ENCODE measurements at places on chromosomes 13 and 19.

DNA sequence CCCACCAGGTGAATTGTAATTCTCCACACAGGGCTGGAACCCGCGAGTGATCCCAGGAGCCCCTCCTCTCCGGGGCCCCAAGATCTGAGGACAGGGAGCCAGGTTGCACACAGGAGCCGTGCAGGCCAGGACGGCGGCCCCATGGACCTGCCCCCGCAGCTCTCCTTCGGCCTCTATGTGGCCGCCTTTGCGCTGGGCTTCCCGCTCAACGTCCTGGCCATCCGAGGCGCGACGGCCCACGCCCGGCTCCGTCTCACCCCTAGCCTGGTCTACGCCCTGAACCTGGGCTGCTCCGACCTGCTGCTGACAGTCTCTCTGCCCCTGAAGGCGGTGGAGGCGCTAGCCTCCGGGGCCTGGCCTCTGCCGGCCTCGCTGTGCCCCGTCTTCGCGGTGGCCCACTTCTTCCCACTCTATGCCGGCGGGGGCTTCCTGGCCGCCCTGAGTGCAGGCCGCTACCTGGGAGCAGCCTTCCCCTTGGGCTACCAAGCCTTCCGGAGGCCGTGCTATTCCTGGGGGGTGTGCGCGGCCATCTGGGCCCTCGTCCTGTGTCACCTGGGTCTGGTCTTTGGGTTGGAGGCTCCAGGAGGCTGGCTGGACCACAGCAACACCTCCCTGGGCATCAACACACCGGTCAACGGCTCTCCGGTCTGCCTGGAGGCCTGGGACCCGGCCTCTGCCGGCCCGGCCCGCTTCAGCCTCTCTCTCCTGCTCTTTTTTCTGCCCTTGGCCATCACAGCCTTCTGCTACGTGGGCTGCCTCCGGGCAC, 3.9 kb downstream of the FFAR1 start:
- no peak for DNase-seq

- DNase-seq = no peak
These were observed 3.9 kb upstream of the NCAN start for GRCh38 chr19:19207637-19208572.

- no peak for DNase-seq
These were observed 305.4 kb downstream of the UQCRFS1 start for GRCh38 chr19:28907534-28907933.

GRCh38 chr19:57583521-57584416, at the start of gene ZIK1:
Gene ZIK1, plus strand, starts transcription at chr19:57584145. Its CDS starts 212 bp downstream, at chr19:57584357.
- DNase-seq = peak; percentile 6

DNA sequence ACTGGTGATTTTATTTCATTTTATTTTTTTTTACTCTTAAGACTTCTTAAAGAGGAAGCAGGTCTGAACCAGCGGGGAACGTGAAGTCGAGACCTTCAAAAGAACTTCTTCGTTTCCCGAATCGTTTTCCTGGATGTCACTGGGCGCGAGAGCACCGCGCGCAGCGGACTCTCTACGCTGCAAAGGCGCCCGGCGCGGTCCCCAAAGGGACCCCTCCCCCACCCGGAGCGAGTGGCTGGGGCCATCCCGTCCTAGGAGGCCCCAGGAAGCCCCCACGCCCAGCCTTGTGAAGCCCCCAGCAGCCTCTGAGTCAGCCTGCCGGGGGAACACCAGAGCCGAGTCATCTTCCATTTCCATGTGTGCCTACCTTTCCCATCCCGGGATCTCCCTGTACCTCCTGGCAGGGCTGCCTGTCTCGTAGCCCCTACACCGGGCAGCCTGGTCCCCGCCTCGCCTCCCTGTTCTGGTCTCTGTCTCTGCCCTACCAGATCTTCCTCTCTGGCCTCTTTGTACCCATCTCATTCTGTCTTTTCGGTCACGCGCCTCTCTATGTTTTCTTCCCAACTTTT, 608 bp downstream of the CD70 start:
- DNase-seq = no peak

- DNase-seq = no peak
These were observed 706.4 kb upstream of the SLC10A2 start for GRCh38 chr13:103772576-103772975.

DNA sequence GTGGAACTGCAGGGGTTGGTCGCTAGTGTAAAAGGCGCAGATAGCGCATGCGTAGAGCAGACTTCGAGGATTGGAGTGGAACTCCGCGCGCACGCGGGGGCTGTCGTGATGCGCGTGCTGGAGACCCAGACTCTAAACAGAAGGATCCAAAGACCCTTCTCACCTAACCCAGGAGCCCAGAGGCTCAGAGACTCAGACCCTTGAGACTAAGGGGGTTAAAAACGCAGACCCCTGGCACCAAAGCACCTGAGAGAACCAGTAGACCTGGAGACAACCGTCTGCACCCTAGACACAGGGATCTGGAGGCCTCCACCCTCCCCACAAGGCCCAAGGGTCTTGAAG, 567 bp upstream of the CTU1 start:
- DNase-seq = no peak

DNA sequence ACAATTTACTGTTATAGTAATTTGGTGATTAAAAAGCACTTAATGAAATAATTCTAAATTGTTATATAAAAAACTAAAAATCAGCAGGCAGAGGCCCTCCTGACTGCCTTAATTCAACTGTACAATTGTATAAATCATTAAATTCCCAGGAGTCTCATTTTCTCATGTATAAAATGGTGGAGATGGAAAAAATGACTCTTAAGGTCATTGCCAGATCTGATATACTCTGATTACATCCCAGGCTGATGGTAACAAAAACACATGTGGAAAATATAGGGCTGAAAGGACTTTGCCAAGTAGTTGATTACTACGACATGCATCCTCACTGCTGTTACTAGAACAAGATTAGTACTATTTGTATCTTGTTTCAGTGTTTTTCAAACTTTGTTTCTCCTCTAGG, 1020.0 kb upstream of the SLC10A2 start:
- DNase-seq = no peak

- DNase-seq = no peak
These were observed 218.1 kb downstream of the SLITRK5 start for GRCh38 chr13:87889254-87889653.

DNA sequence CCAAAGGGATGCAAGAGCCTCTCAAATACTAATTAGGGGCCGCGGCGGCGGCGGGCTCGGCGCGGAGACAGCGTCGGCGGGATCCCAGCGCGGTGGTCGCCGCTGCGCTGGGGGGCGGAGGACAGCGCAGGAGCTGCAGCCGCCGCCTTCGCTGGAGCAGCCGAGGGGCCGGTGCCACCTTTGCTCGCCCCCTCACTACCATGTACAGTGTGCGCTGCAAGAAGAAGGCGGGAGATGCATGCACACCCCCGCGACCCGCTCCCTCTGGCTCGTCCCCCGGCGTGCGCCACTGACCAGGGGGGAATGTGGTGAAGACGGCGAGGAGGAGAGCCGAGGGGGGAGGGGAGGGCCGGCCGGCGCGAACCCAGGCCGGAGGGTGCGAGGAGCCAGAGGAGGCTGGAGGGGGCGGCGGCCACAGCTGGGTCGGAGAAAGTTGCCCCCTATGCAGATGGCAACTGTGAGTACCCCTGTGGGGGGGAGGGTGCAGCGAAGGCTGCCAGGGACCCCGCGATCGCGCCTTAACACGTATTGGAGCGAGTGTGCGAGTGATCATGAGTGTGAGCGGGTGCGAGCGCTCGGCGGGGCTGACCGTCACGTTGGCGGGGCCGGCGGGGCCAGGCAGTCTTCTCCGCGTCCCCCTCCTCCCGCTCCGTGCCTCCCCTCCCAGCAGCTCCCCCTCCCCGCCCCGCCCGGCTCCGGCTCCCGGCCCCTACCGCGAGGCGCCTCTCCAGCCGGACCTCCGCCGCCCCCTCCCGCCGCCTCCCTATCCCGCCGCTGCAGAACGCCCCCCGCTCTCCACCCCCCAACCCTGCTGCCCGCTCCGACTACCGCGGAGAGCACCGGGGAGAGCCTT, 808 bp downstream of the SLITRK5 start:
- no peak for DNase-seq

DNA sequence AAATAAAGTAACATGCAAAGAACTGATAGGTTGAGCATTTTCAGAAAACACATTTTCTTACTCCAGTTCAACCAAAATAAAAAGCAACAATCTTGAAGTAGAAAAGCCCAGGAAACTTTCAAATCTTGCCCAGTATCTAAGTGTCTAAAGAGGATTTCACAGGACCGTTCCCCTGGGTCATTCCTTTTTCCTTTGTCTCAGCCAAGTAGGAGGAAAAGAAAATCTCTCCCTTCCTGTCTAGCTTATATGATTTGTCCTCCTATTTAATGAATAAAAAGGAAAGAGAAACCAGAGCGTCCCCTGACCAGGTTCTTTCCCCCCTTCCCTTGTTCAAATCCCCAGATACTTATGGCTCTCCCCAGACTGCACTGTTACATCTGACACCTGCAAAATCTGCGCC, 248.0 kb downstream of the KCTD12 start:
- no peak for DNase-seq

GRCh38 chr13:110108348-110109139, 198.4 kb downstream of the COL4A1 start:
- peak; percentile 83 for DNase-seq

DNA sequence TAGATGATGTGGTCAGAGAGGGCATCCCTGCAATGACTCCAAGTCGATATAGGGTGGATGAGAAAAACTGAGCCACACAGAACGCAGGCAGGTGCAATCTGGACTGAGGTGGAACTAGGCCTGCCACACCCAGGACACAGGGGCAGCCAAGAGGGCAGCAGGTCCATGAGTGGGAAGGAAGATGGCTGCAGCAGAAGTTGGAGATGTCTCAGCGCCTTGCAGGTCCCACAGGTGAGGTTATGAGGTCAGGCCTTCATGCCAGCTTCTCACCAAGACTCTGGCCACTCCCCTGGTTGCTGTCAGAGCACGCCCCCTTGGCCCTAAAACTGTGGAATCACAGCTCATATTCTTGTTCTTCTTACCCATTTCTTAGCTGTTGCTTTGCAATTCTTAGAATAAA, 147.7 kb upstream of the VSTM2B start:
- DNase-seq = no peak

DNA sequence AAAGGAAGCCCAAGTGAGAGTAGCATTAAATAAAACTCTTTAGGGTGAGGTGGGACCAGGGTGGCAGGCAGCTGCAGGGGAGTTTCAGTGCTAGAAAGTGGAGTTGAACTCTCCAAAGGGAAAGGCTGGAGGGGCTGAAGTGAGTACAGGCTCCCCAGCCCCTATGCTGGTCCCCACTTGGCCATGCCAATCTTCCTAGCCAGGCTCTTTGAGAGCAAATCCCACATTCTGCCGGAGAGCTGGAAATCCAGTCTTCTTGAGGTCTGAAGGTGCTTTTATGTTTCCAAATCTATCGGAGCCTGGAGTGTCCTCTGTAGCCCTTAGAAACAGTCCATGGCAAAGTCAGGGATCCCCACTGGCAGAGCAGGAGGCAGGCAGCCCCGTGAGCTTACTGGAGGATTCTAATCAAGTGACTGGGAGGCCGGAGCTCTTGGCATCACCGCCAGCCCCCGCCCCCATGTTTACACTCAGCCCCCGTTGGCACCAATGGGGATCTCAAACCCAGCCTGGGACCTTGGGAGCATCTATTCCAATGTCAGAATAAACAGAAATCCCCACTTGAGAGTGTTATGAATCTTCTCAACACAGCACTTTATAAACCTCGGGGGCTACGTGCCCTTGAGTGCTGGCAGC, 18.3 kb downstream of the ZNF536 start:
- DNase-seq = no peak

DNA sequence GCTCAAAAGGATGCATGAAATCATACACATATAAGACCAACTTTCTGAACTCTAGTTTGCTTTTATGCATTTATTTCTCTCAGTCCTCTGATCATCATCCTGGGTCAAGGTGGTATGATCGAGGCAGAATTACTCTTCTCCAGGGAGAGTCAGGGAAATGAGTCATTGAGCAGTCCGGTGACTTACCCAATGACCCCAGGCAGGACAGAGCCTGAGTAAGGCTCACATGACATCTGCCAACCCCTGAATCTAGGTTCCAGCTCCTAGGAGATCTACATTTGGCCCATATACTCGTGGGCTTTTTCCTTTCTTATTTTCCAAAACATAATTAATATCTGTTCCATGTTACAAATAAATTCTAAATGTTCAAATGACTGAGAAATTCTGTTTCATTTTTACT, 502.3 kb downstream of the FOXO1 start:
- no peak for DNase-seq

GRCh38 chr13:23570099-23570920, at the start of gene TNFRSF19:
Gene TNFRSF19, plus strand, starts transcription at chr13:23570412. Its CDS starts 19,772 bp downstream, at chr13:23590184.
- DNase-seq = no peak

GRCh38 chr13:100855151-100855550, 180.6 kb upstream of the TMTC4 start:
- no peak for DNase-seq

DNA sequence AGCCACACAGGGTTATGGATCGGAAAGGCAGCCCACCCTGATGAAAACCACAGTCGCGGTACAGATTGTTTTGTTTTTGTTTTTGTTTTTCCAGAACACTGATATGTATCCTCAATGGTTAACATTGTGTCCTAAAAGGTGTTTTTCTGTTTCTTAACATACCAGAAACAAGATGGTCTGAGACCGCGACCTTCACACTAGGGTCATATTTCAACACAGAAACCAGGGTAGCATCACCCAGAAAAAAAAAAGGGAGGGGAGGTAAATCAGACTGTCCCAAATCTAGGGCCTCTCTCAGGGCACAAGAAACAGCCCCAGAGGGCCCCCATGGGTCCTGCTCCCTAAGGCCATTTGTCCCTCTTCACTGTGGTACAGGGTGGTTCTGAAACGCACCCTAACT, 66.5 kb downstream of the INSR start:
- DNase-seq = no peak

DNA sequence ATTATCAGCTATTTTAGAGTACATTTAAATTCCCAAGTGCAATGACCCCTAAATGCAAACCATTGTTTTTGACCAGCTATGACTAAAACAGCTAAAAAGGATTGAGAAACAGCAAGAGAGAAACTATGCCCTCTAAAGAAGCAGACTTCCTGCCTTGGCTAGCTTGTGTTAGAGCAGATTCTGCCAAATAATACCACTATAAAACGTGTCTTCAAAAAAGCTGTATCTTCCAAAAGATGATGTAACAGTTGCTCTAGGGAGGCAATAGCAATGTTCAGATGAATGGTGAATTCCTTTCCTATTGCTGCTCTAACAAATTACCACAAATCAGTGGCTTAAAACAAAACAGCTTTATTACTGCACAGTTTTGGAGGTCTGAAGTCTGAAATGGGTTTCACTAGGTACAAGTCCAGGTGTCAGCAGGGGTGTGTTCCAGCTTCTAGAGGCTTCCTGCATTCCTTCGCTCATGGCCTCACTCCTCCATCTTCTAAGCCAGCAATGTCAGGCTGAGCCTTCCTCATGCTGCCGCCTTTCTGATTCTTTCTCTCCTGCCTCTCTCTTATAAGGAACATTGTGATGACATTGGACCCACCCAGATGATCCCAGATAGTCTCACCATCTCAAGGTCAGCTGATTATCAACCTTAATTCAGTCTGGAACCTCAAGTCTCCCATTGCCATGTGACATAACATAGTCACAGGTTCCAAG, 84.5 kb downstream of the LRRC63 start:
- no peak for DNase-seq

Measured in NCI-H2029 (cell line).